Hepatic stellate cell (primary cell): ENCODE measurements at places on chromosomes 13 and 19.

- DNase-seq: no peak
Observed at GRCh38 chr19:1986357-1987162, 29.0 kb downstream of the BTBD2 start.

- no peak for DNase-seq
Observed at GRCh38 chr13:105847527-105848291, 687.8 kb downstream of the EFNB2 start.

DNA sequence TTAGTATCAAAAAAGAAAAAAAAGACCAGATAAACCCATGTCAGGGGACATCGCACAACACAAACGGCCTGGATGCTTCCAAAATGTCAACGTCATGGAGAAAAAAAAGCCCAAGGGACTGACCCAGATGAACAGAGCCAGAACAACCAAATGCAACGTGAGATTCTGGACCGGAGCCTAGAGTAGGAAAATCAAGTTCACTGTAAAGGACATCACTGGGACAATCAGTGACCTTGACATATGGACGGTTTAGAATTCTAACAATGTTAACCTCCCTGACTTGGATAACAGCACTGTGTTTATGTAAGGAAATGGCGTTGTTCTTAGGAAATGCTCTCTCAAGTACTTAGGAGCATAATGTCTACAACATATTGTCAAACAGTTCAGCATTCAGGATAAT lies 15.1 kb upstream of the EMP3 start:
- DNase-seq: no peak

DNA sequence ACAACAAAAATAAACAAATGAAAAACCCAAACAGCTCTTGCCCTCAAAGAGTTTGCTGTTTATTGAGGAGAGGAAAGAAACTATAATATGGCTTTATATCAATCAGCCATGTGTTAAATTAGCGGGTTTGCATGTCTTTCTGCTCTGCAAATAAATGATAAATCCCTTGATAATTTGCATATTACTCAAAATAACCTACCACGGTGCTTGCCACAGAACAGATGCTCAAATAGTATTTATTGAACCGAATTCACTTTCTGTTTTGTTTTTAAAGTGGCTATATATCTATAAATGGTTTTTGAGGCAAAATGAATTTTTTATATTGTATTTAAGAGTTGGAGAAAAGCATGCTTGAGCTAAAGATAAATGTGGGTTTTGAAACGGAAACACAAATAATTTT lies 428.1 kb downstream of the ITGBL1 start:
- no peak for DNase-seq

- DNase-seq: no peak
Observed at GRCh38 chr13:26523007-26523406, 34.5 kb upstream of the WASF3 start.

- no peak for DNase-seq
Observed at GRCh38 chr13:30904043-30904442, 2.0 kb upstream of the MEDAG start.

DNA sequence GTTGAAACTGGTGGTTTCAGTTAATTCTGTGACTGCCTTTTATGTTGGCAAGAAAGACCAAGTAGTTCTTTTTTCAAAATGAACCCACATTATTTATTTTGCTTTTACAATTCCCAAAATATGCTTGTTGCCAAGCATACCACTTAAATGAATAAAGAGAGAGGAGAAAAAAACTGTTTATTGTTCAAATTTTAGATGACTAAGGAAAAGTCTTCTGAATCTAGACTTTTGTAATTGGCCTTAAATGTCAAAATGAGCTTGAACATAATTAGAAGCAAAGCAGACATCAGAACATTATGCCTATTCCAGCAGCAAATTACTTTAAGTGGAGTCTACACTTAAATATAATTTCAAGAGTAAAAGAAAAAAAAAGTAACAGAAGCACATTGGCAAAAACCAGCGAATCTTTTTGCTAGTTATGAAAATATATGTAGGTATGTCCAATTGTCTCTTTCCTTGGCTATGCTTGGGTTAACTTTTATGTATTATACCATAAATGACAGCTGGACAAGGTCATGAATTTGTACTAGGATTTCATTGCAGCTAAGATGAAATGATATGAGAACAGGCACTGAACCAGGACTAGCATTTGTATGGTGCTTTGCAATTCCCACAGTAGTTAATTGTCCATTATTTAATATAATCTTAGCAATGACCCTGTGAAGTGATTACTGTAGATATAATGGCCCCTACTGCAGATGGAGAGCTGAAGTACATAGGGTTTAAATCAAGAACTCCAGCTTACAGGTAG lies 211.9 kb downstream of the NALCN start:
- DNase-seq: no peak

GRCh38 chr13:77674852-77675251 lies 22.6 kb upstream of the SLAIN1 start:
- no peak for DNase-seq

GRCh38 chr19:4198467-4199126 lies 16.1 kb downstream of the ANKRD24 start:
- DNase-seq: no peak

DNA sequence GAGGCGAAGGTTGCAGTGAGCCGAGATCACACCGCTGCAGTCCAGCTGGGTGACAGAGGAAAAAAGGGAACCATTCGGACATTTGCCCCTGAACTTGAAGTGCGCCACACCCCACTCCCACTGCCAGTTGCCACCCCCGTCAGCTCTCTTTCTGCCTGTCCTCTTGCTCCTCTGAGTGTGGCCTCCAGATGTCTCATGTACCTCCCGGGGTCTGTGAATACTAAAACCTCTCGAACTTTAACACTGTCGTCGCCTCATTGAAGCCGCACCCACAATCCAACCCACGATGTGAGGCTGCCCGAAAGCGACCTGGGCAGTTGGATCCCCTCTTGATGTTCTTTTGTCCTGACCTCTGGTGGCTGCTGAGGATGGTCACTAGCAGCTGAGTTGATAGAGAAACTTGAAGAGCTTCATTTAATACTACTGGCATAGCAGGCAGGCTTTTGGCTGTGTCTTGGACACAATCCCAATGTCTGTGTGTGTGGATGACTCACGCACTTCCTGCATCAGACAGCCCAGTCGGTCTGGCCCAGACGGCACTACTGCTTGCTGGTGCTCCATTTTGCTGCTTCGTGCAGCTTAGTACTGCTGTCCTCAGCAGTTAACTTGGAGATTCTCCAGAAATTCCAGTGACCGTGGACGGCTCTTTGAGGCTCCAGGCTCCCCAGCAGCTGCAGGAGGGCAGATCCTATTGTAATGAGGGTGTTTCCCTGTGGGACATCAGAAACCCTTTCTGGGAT lies 4.2 kb downstream of the FPR3 start:
- peak; percentile 86 for DNase-seq

DNA sequence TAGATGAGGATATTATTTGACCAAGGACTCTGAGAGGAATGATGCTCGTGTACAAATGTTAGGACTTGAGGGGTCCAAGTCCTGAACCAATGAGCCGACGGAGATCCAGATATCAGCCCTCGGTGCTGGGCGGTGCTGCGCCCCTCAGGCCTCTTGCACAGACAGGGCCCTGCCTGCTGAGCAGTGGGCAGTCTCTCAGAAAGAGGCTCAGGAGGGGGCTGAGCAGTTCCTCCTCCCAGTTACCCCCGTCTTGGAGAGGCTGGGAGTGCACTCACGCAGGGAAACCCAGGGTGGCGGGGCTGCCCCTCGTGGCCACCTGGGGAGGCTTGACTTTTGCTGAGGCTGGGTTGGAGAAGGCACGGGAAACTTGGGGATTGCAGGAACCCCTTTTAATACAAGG lies 18.4 kb downstream of the TEX29 start:
- no peak for DNase-seq

DNA sequence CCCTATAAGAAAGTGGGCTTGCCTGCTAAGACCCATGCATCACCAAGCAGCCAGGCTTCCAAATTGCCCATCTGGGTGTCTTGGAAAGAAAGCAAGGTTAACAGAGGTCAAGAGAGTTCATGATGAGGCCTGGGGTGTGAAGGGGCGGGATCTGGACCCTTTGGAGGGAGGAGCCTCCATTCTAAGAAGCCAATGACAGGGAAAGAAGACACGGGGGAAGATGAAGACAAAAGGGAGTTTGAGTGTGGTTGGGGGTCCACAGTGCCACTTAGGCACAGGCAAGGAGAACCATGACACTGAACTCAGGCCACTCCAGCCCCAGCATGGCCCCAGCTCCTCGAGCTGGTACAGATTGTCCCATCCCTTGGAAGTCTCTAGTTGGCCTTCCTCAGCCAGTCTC lies 350.2 kb upstream of the TSHZ3 start:
- no peak for DNase-seq

- no peak for DNase-seq
Observed at GRCh38 chr13:110983241-110983640, 68.4 kb upstream of the ANKRD10 start.

GRCh38 chr13:67223742-67224141 lies 6.4 kb downstream of the PCDH9 start:
- no peak for DNase-seq

DNA sequence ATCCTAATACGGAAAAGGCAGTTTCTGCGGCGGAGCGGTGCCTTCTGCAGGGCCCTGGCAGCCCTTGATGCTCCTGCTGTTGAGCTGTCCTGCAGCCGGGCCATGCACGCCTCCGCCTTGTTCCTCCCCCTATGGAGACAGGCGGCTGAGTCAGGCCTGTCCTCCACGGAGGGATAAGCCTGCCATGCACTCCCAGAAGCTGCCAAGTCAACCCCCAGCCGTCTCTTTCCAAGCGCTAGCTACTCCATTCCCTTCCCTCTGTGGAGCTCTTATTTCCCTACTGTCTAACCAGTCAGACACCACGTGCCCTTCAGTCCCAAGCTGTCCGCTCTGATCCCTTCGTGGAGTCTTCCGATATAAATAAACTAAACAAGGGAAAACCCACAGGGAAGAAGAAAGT lies 197.0 kb downstream of the COL4A1 start:
- peak; percentile 93 for DNase-seq

DNA sequence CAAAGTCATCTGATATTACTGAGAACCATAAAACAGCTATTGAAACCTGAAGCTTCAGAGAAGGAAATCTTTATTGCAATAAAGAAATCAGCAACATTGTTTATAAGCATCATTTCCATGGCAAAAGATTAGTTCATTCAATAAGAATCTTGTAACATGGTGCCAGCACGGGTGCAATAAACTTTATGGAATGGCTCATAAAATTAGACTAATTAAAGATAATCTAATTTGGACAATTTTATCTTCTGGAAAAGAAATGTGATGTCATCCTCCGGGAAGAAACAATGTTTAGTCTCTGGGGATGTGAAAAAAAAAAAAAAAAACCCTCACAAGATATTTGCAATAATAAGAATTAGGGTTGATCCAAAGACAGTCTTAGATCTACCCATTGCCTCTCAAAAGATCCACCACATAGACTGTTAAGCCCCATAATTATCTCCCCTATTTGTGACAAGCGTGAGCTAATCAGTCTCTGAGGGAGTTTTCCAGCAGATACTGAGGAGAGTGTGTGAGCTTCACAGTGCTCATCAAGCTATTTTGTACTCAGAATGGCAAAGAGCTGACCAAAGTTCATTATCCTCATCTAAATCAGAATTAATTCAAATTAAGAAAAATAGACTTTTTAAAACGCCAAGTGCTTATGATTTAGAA lies 297.0 kb upstream of the EDNRB start:
- no peak for DNase-seq

DNA sequence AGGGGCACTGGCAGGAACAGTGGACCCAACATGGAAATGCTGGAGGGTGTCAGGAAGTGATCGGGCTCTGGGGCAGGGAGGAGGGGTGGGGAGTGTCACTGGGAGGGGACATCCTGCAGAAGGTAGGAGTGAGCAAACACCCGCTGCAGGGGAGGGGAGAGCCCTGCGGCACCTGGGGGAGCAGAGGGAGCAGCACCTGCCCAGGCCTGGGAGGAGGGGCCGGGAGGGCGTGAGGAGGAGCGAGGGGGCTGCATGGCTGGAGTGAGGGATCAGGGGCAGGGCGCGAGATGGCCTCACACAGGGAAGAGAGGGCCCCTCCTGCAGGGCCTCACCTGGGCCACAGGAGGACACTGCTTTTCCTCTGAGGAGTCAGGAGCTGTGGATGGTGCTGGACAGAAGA lies 4.1 kb downstream of the KLK2 start:
- DNase-seq: no peak
